Natural killer cell treated with Interleukin-12 subunit alpha and Interleukin-12 subunit beta and Interleukin-15 and Interleukin-18, amount 100 ng/mL, for 72 hours (primary cell): ENCODE measurements at places on chromosomes 3 and 15.

DNA sequence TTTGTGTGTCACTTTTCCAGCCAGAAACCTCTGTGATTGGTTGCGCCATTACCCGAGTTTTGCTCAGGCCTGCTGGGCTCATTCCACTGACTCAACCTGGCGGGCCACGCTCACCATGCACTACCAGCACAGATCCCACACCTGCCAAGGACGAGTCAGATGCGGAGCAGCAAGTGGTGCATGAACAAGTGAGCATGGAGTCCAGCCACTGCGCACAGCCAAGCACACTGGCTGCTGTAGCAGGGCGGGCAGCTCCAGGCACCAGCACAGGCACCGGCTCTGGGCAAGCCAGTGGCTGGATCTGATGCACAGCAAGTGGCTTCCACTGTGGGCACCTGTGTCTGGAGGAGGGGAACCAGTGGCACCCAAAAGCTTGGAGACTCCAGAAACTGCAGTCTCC lies 110.4 kb downstream of the CBLB start:
- DNase-seq = no peak

DNA sequence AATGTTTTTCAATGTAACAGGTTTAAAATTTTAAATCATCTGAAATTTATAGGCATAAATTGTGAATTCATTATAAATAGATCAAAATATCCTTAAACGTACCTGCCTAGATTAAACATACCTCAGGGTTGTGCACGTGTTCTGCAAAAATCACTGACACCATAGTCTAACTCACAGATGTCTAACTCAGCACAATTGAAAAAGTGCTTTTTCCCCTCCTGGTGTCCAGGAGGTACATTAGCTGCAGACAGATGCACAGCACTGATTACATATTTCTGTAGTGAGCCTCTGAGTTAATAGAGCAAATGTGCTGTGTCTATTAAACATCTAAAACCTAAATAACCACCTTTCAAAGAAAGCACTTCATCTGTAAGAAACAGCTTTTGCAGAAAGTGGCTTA lies 10.7 kb downstream of the UQCC5 start:
- DNase-seq = no peak

- no peak for DNase-seq
These were observed 6.3 kb downstream of the BHLHE40 start for GRCh38 chr3:4985330-4986174.

GRCh38 chr3:64353226-64353625 lies 128.0 kb upstream of the PRICKLE2 start:
- no peak for DNase-seq

GRCh38 chr3:151918253-151919029 lies 45.0 kb downstream of the SUCNR1 start:
- no peak for DNase-seq
